ENCODE measurements at places on chromosomes 4 and X.

GRCh38 chr4:145487631-145488030 is 6.0 kb downstream of the SMAD1 start:
- no peak for DNase-seq

GRCh38 chrX:18255059-18255458 is 34.4 kb upstream of the BEND2 start:
- DNase-seq: no peak

- DNase-seq: no peak
These were observed 30.3 kb downstream of the AREG start for GRCh38 chr4:74475091-74475800.

- no peak for DNase-seq
These were observed 6.0 kb downstream of the GNPDA2 start for GRCh38 chr4:44720371-44720770.

GRCh38 chr4:153156263-153156662 is 48.0 kb upstream of the TRIM2 start:
- no peak for DNase-seq

GRCh38 chr4:103482471-103482870 is 237.3 kb downstream of the TACR3 start:
- DNase-seq: no peak

DNA sequence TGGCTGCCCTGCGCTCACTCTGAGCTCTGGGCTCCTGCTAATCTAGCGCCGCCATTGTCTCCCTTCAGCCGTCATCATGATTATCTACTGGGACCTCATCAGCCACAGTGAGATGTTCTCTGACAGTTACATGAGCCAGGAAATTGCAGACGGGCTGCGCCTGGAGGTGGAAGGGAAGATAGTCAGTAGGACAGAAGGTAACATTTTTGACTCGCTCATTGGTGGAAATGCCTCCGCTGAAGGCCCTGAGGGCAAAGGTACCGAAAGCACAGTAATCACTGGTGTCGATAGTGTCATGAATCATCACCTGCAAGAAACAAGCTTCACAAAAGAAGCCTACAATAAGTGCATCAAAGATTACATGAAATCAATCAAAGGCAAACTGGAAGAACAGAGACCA is 21.8 kb upstream of the PIN4 start:
- DNase-seq: no peak

DNA sequence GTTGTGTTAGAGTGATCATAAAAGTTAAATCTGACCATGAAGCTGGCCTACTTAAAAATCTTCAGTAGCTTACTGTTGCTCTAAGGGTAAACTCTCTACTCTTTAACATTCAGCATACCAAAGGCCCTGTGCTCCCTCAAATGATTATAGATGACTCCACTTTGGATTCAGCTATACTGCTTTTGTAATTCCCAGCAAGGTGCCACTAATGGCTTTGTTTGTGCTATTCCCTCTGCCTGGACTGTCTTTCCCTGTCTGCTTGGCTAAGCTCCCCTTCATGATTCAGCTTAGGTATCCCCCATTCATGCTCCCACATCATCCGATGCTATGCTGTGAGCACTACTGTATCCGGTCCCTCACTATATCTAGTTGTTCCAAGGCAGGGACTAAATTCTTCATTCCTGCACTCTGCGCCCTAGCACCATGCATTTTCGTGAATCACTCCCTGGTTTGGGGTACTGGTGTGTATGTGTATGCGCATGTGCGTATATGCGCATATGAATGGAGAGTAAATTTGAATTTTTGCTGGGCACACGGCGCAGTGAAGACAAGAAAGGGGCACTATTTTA is 453 bp upstream of the PBDC1 start:
- DNase-seq: no peak

DNA sequence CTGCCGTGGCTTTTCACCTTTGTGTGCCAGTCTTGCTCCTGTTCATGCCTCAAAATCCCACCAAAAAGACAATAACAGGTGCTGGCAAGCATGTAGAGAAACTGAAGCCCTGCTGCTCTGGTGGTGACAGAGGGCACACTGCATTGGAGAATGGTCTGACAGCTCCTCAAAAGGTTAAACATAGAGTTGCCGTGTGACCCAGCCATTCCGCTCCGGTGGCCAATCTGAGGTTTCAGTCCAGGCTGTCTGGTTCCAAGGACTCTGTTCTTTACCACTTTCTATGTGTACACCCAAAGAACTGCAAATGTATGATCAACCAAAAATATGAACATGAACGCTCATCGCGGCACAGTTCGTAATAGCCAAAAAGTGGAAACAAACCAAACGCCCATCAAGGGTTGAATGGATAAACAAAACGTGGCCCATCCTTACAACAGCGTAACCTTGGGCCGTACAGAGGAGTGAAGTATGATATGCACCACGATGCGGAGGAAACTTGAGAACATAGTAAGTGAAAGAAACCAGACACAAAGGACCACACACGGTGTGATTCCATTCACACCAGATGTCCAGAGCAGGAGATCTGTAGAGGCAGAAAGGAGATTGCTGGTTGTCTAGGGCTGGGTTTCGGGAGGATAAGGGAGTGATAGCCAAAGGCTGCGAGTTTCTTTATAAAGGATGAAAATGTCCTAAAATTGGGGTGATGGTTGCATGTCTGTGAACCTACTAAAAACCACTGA is 33.6 kb upstream of the WFS1 start:
- no peak for DNase-seq

GRCh38 chrX:9604111-9604907 is 139.5 kb downstream of the TBL1X start:
- DNase-seq: no peak

DNA sequence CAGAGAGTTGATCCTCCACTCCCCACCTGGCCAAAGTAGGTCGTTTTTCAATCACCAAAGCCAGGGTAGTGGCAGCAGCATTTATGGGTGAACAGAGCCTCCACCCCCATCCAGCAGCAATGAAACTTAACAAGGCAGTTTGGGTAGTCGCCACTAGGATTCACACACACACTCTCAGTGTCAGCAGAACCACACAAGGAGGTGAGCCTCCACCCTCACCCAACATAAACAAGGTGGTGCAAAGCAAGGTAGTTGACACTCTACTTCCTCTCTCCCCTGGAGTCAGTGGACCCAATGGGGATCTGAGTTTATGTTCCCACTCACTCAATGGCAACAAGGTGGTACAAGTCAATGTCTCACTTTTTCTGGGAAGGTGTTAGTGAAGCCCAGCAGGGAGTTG is 50.4 kb upstream of the CCDC149 start:
- DNase-seq: no peak

GRCh38 chrX:120549483-120550452 is 11.0 kb downstream of the CUL4B start:
- DNase-seq: no peak

- DNase-seq: no peak
These were observed 15.4 kb downstream of the CMC4 start for GRCh38 chrX:155055494-155055893.

DNA sequence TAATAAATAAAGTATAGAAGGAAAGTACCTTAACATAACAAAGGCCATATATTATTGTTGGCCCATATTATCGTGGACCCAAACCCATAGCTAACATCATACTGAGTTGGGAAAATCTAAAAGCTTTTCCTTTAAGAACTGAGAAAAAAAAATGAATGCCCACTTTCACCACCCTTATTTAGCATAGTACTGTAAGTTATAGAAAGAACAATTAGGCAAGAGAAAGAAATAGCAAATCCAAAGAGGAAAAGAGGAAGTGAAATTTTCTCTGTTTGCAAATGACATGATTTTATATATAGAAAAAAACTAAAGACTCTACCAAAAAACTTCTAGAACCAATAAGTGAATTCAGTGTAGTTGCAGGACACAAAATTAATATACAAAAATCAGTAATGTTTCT is 1854.6 kb downstream of the PCDH7 start:
- DNase-seq: no peak

DNA sequence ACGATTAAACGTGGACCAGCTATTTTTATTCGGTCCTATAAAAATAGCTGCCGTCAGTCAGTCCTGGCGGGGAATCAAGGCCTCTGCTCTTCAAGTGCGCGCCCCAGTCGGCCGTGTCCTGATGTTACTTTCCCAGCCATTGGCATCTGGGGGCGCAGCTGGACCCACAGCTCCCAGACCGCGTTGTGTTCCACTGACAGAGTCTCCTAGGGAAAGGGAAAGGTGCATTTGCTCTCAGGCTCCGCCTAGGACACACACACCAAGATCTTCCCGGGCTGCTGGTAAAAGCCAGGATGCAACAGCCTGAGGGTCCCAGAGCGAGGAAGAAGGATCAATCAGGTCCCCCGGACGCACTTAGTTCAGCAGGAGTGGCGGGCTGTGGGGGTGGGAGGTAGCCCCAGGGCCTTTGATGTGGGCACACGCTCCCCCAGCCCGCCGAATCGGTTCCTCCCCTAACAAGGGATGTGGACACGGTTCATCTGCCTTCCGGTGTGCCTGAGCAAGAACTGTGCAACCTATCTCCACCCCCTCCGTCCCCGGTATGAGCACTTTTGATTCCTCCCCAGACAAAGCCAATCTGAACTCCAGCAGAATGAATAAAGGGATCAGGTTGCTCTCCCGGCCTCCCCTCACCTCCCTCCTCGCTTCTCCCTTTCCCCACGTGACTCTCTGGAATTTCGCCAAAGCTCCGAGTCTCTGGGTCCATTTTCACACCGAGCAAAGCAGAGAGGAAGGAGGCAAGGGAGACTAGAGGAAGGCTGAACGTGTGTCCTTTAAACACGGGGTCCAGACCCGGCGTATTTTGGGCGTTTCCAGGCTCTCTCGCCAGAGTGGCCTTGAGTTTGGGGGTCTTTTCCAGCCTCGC is 626 bp upstream of the FRAS1 start:
- peak; percentile 39 for DNase-seq

- DNase-seq: no peak
These were observed 1.7 kb downstream of the SRD5A3 start for GRCh38 chr4:55347610-55348228.

GRCh38 chr4:53453385-53453784 is 75.9 kb downstream of the FIP1L1 start:
- no peak for DNase-seq

GRCh38 chrX:8245411-8245810 is 74.3 kb upstream of the VCX2 start:
- no peak for DNase-seq

- DNase-seq: no peak
These were observed 63.5 kb downstream of the TMEM131L start for GRCh38 chr4:153529646-153530045.

DNA sequence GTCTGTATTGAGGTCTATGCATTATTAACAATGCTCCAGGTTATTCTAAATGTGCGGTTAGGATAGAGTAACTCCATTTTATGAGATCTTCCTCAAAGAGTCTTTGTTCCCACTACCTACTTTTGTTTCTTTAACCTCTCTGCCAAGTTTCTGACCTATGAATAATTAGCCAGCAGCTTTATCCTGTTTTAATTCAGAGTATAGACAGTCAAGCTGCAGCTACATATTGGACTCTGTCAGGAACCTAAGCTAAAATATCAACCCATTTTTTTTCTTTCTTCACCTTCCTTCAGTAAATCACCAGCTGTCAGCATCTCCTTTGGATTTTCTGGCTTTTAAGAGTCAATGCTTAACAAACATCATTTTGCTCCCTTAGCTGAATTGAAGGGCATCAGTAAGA is 72.3 kb downstream of the TMEM47 start:
- DNase-seq: no peak

DNA sequence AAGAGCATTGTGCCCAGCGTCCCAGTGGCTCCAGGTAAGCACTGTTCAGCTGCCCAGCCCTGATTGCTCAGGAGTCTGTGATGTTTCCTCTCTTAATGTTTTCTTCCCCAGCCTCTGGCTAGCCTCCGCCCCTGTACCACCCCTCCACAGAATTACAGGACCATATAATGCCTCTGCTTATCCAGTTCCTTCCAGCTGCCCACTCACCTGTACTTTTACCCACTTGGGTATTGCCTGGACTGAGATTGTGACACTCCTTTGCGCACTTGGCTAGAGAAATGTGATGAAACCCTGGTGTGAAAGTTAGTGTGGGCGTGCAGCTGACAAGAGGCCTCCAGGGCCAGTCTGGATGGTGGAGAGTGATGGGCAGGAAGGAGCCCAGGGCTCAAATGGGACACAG is at the start of gene AWAT2:
Gene AWAT2 (minus strand): TSS at position 14 of the 400 bp plus-strand sequence. CDS start 6 bp downstream, at position 8.
- no peak for DNase-seq

GRCh38 chrX:37767430-37767829 is 12.4 kb upstream of the CYBB start:
- no peak for DNase-seq

DNA sequence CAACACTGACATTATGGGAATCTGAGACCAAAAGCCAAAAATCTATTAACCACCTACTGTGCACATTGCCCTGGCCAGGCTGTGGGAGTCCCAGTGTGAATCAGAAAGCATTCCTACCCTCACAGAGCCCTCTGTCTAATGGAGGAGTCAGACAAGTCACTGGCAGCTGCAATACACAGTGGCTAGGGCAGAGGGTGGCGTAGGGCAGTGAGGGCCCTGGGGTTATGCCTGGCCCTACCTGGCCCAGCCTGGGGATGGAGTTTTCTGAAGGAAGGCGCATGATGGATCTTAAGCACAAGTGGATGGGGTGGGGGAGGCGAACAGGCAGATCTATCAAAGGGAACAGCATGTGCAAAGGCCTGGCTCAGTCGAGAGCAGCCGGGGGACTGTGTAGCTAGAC is 10.8 kb downstream of the JAKMIP1 start:
- DNase-seq: no peak

DNA sequence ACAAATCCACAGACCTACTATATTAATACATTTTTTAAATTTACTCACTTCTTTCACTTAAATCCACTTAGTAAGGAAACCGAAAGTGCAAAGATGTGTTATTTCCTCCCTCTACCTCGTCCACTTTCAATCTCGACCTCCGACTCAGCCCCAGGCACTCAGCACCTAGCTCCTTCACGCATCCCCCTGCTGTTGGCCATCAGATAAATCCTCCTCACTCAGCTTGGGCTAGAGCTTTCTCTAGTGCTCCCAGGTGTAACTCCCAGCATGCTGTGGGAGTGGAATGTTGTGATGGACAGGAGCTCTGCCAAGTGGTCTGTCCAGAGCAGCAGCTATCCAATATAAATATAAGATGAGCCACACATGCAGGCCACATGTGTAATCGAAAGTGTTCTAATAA is 26.7 kb upstream of the TEC start:
- no peak for DNase-seq

DNA sequence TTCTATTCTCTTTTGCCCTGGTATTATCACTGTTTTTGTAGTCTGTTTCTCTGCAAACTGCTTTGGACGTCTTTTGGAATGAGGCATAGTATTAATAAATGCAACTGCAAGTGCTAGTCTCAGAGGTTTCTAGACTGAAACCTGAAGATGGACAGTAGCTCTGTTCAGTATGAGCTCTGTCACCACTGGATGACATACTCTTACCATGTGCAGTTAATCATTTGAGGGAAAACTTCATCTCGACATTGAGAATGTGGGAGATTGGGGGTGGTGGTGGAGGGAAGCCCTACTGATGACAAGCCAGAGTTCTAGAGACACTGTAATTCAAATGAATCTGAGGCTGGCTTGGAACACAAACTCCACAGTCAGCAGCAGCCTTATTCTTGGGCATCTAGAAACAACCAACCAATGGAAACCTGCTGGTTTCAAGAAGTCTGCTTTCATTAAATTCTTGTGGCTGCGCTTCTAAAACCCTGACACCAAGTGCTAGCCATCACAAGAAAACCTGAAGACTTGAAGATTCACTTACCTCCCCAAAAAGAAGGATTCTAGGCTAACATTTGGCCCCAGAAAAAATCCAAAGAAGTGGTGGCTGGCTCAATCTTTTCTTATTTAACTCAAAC is 161.7 kb downstream of the RASL11B start:
- no peak for DNase-seq

GRCh38 chrX:11196476-11196875 is 85.3 kb downstream of the HCCS start:
- DNase-seq: no peak

Data from memory B cell (primary cell).